GF-D8 (cell line): ENCODE measurements at places on chromosomes 2 and 18.

DNA sequence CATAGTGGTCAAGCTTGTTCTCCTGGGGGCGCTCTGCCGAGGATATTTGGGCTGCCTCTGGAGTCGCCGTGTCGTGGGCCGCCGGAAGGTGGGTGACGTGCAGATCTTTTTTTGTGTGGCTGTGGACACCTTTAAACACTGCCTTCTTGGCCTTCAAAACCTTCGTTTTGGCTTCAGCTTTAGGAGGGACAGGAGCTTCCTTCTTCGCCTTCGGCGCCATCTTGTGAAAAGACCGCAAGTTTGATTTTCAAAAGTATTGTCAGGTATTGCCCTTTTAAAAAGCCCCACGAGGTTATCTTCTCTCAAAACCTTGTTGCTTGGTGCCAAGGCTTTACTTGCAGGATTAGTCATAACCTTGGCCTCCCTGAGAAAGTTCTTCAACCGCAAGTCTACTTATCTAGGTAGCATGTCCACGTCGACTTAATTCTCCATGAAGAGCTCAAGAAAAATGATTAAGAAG, 20.8 kb downstream of the LAMA3 start:
- no peak for DNase-seq

- no peak for DNase-seq
Measured at GRCh38 chr2:199830531-199830930, 20.5 kb downstream of the FTCDNL1 start.

- no peak for DNase-seq
Measured at GRCh38 chr18:74446631-74447403, 10.3 kb downstream of the DIPK1C start.

DNA sequence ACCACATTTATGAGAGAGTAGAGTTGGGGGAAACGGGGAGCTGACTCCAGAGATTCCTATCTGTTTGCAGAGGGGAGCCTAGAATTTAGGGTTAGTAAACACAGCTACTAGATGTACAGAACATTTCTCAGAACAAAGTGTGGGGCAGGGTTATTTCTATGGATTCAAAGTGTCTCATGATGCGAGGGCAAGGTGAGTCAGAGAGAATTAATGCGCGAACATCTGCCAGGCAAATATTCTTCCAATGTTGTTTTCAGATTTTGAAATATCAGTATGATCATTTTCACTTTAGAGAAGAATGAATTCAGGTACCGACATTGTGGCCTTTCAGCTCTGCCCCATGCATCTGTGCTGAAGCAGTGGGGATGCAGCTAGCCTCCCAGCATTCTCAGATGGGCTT, 2.0 kb upstream of the DSEL start:
- no peak for DNase-seq

DNA sequence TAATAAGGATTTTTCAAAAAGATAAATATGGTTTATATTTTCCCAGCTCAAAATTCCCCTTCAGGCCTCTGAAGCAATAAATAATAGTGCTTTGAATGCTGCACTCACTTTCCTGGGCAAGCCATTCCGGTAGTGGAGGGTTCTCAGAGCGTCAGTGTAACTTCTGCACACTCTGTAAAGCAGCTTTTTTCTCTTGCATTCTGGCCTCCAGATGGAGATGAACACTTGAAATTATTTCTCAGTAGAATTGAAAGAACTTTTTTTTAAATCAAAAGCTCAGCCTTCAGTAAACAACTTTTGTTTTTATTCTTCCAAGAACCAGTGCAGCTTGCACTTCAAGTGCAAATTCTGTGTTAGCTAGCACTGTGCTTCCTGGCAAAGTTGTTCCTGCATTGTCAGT, 281.1 kb upstream of the RAB12 start:
- no peak for DNase-seq

GRCh38 chr2:16441431-16441830, 224.2 kb downstream of the CYRIA start:
- DNase-seq = no peak

DNA sequence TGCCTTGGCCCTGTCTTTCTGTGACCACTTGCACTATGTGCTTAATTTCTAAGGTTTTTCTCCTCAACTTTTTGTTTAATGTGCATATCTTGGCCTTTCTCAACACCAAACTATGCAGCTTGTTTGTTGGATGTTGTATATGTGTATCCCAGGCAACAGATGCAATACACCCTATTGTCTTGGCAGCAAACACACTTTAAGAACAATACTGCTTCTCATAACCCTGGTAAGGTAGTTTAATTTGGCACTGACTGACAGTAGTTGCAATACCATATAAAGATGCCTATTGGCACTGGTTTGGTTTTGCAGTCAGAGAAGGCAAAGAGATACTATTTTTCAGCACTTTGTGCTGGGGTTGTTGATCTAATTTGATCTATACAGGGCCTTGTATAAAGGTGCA, 360.7 kb upstream of the CWC22 start:
- no peak for DNase-seq

DNA sequence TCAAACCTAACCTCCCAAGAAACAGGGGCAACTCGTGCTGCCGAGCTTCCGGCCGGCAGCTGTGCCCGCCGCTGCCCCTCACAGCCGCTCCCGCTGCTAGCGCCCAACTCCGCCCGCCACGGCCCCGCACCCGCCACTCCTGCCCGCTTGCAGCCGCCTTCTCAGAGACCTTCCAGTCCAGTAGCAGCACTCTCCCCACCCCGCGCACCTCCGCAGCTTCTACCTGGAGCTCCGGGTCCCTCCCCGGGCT, 722 bp upstream of the C2orf15 start:
- DNase-seq = no peak

DNA sequence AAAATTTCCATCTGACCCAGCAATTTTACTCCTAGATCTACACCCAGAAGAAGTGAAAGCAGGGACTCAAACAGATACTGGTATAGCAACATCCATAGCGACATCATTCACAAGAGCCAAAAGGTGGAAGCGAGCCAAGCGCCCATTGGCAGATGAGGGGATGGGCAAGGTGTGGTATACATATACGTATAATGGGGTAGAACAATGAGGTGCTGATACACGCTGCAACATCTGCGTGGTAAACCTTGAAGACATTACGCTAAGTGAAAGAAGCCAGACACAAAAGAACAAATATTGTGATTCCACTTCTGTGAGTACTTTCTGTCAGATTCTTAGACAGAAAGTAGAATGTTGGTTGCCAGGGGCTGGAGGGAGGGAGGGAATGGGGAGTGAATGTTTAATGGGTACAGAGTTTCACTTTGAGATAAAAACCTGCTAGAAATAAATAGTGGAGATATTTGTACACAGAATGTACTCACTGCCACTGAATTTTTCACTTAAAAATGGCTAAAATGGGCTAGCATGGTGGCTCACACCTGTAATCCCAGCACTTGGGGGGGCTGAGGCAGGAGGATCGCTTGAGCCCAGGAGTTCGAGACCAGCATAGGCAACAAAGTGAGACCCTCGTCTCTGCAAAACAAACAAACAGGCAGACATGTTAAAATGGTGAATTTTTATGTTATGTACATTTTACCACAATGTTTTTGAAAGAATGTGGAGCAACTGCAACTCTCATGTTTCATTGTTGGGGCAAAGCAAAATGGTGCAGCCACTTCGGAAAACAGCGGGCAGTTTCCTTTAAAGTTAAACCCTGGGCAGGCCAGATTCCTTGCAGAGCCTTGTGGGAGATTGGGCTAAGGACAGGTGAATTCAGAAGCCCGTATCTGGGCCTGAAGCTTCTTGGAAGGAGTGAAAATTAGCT, 103.4 kb upstream of the MYCN start:
- DNase-seq = no peak

GRCh38 chr2:158473719-158474392, 17.1 kb downstream of the PKP4 start:
- no peak for DNase-seq

DNA sequence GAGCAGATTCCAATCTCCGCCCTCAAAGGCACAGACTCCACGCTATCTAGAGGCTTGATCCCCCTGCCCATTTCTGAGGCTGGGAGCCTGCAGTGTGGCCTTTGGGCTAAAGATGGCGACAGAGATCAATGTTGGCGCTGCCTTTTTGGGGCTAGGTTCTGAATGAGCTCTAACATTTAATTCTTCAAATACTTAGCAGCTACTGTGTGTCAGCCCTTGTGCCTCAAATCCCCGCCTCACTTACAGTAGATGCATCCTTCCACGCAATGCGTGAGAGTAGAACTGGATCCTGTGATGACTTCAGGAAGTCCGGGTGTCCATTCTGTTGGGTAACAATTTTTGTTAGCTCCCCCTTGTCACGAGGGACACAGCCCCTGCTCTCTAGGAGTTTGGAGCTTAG, 12.4 kb downstream of the IL1F10 start:
- no peak for DNase-seq
